ENCODE measurements at places on chromosomes 4 and X.

- DNase-seq = no peak
Observed at GRCh38 chrX:71998836-71999509, 88.3 kb downstream of the NHSL2 start.

DNA sequence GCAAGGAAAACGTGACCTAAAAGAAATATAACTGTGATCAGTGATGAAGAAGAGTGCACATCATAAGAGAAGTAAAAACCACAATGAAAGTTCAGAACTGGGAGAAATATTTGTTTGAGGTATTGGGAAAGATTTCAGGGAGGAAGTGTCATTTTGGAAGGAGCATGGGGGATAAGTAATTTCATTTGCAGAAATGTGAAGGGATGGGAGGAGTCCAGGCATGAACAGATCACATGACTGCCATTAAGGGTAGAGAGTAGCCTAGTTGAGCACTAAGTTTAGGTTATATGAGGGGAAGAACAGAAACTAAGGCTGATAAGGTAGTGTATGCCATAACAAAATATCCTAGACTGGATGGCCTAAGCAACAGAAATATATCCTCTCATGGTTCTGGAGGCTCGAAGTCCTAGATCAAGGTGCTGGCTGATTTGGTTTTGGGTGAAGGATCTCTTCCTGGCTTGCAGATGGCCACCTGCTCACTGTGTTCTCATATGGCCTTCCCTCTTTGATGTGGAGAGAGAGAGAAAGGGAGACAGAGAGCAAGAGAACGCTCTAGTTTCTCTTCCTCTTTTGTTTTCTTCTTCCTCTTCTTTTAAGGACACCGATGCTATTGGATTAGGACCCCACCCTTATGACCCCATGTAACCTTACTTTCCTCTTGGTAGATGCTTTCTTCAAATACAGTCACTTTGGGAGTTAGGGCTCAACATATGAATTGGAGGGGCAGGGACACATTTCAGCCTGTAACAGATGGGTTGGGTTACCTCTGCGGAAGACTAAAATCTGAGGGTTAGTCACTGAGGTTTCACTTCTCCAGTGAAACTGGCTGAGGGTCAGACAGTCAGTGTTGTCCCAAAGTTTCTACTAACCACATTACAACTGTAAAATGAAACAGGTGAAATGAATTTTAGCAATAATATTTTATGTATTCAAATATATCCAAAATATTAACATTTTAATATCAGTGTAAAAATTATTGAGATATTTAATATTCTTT lies 77.9 kb downstream of the EGF start:
- no peak for DNase-seq

DNA sequence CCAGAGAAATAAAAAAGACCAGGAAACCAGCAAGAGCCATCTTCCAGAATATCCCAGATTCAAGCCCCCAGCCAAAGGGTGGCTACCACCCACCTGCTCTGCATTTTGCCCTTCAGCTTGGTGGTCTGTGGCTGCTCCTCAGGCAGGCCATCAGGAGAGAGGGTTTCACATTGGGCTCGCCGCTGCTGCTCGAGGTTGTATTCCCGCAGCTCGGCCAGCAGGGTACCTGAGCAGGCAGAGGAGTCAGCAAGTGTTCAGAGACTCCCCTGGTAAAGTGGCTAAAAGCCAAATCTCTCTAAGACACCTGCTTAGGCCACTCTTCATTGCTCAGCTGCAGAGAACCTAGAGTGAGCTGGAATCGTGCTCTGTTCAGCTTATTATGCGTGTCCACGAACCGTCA lies 110.8 kb upstream of the HSD17B10 start:
- no peak for DNase-seq

GRCh38 chr4:122117743-122118142 lies 34.4 kb upstream of the BLTP1 start:
- DNase-seq = no peak

DNA sequence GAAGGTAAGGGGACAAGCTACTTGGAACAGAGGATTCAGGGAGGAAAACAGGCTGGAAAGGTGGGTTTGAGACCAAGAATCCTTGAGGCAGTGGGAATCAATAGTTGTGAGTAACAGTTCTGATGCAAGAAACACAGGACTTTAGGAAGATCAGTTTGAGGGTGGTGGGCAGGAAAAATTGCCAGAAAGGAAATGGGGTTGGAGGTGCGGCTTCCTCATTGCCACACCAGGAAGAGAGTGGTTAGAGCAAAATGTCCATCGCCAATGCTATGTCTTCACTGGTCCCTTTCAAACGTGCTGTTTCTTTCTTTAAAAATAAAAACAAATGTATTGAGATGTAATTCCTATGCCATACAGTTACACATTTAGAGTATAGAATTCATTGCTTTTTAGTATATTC lies 57.1 kb upstream of the NOCT start:
- no peak for DNase-seq

DNA sequence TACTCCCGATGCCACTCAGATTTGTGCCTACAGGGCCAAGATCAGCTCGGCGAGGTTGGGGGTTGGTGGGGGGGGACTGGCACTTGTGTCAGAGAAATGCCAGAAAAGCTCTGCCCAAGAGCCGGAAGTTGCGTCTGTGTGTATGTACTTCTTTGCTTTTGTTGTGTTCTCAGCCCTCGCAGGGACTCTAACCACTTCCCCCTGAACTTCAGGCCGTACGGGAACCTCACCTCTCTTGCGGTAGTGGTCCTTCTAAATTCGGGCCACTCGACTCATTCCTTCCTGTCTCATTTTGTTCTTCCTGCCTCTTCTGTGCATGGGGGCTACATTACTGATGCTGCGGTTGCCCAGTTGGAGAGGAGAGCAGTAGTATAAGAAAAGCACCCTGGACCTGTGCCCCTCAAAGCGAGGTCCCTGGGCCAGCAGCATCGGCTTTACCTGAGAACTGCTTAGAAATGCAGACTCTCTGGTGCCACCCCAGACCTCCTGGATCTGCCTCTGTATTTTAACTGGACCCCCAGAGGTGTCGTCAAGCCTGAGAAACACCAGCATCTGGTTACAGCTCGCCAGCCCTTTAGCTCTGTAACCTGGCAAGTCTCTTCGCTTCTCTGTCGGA lies 146.3 kb upstream of the RPS6KA3 start:
- DNase-seq = no peak

DNA sequence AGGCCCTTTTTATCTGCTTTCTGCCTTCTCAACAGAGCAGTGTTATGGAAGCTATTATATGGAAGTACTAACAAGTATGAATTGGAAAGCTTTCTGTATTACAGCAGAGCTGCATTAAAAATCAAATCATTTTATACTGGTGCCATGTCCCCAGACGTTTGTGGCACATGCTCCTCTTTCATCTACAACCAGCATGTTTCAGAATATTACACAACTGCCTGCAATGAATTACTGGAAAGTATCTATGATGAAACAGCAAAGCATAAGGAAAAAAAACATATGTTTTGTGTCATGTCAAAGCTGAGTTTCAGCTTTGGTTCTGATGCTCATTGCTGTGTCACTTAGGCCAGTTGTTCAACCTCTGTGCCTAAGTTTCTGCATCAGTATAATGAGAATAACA lies 576.8 kb downstream of the GBA3 start:
- no peak for DNase-seq

DNA sequence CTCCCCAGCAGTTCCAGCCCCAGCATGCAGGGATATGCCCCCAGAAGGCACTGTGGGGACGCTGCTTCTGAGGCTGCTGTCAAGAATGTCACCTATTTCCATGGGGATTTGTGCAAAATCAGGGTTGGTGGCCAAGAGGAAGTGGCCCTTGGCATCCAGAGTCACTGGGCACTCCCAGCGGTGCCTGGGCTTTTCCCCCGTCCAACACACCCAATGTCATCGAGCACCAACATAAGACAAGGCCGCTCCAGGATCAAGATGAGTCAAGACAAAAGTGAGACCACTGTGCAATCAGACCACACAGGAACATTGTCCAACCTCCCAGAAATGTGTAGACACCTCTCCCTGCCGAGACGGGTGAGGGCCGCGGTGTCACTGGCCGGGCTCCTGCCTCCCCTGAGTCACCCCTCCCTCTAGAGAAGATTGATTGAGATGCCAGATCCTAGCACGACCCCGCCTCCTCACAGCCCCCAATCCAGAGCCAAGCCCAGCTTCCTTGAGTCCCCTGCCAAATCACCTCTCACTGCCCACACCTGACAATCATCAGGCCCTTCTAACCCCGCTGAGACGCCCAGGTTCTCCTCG lies 194.3 kb downstream of the AFAP1 start:
- no peak for DNase-seq

DNA sequence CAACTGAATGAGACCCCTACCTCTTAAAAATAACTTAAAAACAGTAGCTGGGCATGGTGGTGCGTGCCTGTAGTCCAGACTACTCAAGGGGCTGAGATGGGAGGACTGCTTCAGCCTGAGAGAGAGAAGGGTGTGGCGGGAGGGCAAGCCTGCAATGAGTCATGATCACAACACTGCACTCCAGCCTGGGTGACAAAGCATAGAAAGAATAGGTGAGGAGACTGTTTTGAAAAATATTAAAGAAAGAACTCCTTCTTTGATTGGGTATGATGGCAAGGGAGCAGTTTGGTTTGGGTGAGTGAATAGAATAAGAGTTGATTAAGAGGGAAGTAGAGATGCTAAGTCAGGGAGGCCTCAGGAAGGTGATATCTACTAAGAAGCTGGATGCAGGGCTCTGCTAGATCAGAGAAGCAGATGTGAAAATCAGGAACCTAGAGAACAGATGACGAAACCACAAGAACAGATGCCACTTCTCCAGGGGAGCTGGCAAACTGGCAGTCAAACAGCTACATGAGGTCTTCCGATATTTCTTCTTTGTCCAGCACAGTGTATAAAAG lies 318.6 kb downstream of the OPHN1 start:
- no peak for DNase-seq

DNA sequence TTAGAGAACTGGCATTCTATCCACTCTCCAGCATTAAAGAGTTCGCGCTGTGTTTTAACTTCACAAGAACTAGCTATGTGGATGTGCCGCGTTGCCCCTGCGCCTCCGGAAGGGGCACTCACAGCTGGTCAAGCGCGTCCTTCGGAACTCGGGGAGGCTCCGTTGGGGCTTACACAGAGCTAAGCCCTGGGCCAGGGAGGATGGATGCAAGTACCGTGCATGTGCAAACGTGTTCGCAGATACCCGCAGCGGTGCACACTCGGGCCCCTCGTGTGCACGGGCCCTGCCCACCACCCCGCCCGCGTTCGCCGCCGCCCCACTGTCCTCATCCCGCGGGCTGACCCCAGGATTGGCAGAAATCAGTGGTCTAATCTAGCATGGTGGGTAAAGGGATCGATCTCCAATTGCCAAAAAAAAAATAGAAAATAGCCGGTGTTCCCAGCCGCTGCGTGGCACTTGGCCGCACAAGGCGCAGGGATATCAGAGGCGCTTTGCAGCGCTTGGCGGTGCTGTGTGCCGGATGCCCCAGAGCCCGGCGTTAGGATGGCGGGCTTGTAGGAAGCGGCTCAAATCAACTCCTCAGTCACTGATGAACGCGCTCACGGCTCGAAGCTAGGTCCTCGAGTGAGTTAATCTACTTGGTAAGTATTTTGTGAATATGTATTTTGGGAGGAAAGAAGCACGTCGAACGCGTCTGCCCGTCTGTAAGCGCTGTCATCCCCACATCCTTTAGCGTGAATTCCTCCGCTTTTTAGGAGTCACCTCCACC lies 989 bp upstream of the PCDH10 start:
- peak; percentile 72 for DNase-seq

- no peak for DNase-seq
Observed at GRCh38 chr4:111334361-111334760, 711.5 kb upstream of the PITX2 start.

- DNase-seq = no peak
Observed at GRCh38 chr4:51960486-51960885, 59.7 kb downstream of the LRRC66 start.

- DNase-seq = no peak
Observed at GRCh38 chr4:86493460-86493859, 100.7 kb upstream of the PTPN13 start.

GRCh38 chrX:46904626-46905025 lies 7.6 kb upstream of the JADE3 start:
- DNase-seq = no peak

GRCh38 chr4:74724979-74725378 lies 69.3 kb downstream of the BTC start:
- DNase-seq = no peak

- DNase-seq = no peak
Observed at GRCh38 chr4:37157476-37158167, 86.9 kb upstream of the NWD2 start.

DNA sequence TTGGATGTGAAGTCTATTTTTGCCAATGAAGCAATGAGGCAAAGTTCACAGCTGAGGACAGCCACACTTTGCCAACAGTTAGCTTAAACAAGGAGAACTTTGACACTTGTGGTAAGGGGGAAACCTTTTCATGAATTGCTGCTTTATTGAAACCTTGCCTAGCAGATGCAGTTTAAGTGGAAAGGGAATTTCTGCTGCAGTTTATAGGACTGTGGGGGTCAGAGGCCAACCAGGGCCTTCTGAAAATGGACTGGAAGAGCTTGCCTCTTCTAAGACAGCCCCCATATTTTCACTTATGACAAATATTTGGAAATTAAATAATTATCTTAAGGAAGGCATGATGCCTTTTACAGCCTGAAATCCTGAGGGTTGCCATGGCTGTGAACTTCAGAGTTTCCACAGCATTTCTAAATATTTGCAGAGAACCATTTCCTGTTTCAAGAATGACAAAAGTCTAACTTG lies 550.3 kb downstream of the RAB28 start:
- no peak for DNase-seq

- DNase-seq = no peak
Observed at GRCh38 chr4:144686921-144687320, 41.0 kb downstream of the HHIP start.

DNA sequence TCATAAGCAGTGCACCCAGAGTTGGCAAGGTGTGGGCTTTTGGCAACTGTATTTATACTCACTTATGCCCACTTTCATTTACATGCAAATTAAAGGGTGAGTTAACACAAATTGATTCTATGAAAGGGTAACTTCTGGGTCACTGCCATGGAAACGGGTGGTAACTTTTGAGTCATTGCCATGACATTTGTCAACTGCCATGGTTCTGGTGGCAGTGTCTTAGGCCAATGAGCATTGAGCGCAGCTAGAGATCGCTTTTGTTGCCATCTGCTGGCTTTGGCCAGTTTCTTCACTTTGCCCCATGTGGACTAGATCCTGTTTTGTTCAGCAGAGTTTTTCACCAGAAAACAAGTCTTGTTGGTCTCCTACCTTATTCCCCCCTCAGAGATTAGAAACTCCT lies 170.8 kb upstream of the NUDT6 start:
- no peak for DNase-seq

- DNase-seq = no peak
Observed at GRCh38 chrX:112670290-112670689, 9.4 kb downstream of the LHFPL1 start.

GRCh38 chr4:57342411-57342810 lies 232.2 kb upstream of the IGFBP7 start:
- no peak for DNase-seq

Data from right kidney (tissue), 9 donors.